ENCODE measurements at places on chromosomes 3 and 15. TPM values are rescaled to one million over a fixed set of nuclear protein-coding genes. Genes with fewer than 3 reads are reported as not detected.

The NR1I2 gene
- 0.60 TPM for total RNA-seq

The A4GNT gene
- total RNA-seq = not detected

The CADM2 gene
- not detected for total RNA-seq

The HYAL1 gene
- 0.39 TPM for total RNA-seq

The COLQ gene
- total RNA-seq = 0.98 TPM

The ARRDC4 gene
- 0.66 TPM for total RNA-seq

The MCF2L2 gene
- 1.5 TPM for total RNA-seq

The RCCD1 gene
- 37.7 TPM for total RNA-seq

The THRB gene
- total RNA-seq = not detected

DNA sequence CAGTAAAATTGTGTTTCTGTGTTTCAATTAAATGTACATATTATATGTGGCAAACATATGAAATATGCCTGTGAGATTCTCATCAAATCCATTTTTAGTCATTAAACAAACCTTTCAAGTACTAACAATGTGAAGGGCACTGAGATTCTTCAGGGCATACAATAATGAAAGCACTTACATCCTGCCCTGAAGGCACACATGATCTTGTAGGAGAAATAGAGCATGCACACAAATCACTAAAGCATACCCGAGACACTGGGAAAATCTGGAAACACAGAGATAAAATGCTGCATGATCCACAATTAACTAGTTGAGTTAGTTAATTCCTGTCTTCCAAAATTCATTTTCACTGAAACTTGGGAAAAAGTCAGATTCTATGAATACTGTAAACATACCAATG is 810.5 kb upstream of the NECTIN3 start:
- DNase-seq = no peak

DNA sequence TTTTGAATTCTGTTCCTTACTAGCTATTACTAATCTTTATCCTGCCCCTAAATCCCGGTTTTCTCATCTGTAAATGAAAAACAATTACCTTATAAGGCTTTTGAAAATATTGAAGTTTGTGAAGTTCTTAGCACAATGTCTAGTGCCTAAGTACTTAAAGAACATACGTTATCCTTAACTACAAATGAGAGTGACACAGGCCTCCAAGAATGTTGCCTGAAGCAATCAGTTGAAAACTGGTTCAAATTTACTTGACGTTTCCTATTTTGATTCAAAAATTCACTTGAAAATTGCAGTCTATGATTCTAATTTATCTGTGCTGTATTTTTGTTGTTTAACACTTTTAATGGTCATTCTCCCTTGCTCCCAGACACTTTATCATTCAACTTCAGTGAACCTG is 3.2 kb downstream of the SENP7 start:
- DNase-seq = no peak

DNA sequence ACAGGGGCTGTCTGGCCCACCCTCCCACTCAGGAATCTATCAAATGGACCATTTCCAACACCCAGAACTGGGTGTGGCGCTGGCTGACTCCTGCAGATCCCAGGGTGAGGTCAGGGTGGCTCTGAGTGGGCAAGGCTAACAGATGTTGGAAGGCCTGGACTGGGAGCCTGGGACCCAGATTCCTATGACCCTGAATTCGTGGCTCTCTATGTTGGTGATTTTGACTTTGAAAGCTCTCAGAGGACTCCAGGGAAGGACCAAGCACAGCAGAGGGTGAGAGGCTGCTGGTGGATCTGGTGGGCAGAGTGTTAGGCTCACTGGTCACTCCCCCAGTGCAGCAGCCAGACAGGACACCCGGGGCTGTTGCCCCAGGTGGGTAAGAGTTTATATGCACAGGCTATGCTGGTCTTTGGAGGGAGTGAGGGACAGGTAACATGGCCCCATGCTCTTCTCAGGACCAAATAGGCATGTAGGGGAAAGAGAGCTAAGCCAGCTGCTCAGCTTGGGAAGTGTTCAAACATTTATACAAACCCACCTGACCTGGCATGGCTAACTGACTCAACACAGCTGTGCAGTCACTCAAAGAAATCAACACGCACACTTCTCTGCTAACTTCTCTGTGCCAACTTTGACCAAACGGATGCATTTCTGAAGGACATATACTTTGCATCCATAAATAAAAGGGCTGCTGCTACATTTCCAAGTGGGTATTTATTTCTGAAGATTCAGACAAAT is 62.6 kb upstream of the RAB6B start:
- no peak for DNase-seq

GRCh38 chr3:160540551-160540950 is 24.8 kb downstream of the KPNA4 start:
- no peak for DNase-seq

DNA sequence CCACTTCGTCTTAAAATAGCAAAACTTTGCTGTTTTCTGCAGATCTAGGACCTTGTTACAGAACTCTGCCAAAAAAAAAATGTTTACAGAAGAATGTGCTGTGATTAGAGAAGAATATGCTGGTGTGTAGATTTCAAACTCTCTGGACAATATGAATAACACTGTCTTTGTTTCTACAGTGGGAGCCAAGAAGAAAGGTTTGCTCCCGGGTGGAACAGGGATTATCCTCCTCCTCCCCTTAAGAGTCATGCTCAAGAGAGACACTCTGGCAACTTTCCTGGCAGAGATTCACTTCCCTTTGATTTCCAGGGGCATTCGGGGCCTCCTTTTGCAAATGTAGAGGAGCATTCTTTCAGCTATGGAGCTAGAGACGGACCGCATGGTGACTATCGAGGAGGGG is 27.3 kb downstream of the RBM6 start:
- no peak for DNase-seq

- peak; percentile 67 for DNase-seq
Measured at GRCh38 chr3:36843065-36844051, 79.0 kb upstream of the DCLK3 start.

- peak; percentile 39 for DNase-seq
Measured at GRCh38 chr3:187368251-187369088, at the start of gene RTP4. TSS of gene RTP4 (plus strand) at chr3:187368385. CDS start at chr3:187368442, 57 bp downstream.

- DNase-seq = no peak
Measured at GRCh38 chr15:37133602-37134001, 33.3 kb upstream of the MEIS2 start.

DNA sequence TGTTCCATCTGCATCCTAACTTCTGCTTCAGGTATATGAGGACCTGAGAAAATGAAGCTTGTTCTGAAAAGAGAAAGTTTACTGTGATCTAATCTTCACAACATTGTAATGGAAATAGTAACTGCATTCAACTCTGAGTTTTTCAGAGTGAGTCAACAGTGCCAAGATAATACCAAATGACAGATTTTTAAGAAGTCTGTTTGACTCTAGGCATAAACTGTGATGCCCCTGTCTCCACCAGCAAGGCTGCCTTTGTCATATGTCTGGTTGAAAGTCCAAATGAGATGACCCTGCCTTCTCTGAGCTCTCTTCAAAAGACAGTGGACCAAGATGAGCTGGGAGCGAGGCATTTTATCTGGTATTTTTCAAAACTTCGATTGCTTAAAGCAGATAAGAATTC is 44.8 kb upstream of the B3GNT5 start:
- no peak for DNase-seq

- DNase-seq = peak; percentile 27
Measured at GRCh38 chr15:86231864-86232721, 152.4 kb downstream of the AGBL1 start.

DNA sequence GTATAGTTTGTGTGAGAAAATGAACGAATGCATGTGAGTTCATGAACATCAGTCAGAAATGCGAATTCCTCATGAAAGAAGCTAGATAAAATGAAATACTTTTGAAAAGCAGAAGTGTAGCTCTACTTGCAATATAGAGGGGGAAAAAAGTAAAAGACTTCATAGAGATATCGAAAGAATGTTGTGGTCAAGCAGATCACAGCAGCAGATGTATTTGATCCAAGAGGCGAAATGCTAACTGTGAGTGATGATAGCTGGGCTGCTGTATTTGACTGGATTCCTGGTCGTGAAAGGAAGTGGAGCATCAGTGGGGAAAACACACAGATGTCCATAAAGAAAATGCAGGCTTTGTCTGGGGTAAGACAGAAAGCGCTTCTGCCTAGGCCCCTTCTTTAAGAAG is 112.4 kb downstream of the ADAMTSL3 start:
- no peak for DNase-seq

- no peak for DNase-seq
Measured at GRCh38 chr3:167811031-167811430, 75.5 kb downstream of the SERPINI1 start.

- DNase-seq = no peak
Measured at GRCh38 chr3:57985176-57985983, 22.8 kb upstream of the FLNB start.

DNA sequence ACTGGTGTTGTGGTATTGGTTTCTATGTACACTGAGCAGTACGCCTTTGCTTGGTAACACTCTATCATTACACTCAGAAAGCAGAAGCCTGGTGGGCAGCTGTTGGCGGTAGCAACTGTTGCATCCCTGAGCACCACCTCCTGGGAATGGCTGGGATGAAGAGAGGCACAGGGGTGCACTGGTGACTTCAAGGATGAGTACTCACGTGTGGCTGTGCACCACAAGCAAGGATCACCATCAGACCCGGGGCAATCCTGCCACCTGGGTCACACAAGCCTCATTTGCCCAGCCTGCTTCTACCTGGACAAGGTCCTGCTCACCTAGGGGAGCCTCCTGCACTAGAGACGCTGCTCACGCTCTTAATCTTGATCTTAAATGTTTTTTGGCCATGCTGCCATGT is 336.4 kb downstream of the SI start:
- DNase-seq = no peak

DNA sequence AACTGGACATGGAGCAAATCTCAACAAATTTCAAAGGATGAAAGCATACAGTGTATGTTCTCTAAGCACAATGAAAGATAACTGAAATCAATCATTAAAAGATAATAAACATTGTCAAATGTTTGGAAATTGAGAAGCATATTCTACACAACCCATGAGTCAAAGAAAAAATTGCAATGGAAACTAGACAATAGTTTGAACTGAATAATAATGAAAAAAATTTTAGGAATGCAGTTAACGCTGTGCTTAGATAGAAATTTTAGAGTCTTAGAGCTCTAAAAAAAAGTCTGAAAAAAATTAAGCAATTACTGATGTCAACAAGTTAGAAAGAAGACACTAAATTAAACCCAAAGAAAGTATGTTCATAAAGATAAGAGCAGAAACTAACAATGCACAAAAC is 15.5 kb downstream of the RABL3 start:
- DNase-seq = no peak

DNA sequence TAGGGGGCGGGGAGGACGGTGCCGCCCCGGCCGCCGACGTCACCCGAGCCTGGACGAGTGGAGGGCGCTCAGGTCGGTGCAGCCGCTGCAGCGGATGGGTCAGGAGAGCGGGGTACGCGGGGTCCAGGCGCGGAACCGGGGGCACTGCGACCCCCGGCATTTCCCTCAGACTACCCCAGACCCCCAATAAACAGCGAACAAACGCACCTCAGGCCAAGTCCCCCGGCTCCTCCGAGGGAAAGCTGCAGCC is 78.9 kb downstream of the IQSEC1 start:
- DNase-seq = no peak

- no peak for DNase-seq
Measured at GRCh38 chr3:95654570-95655362, 1159.6 kb upstream of the EPHA6 start.

- no peak for DNase-seq
Measured at GRCh38 chr3:138724443-138724842, 110.3 kb downstream of the PIK3CB start.

All from activated naive CD4-positive, alpha-beta T cell treated with anti-CD3 and anti-CD28 coated beads, Interleukin-2, amount 50 U/mL, for 72 hours (primary cell).